ENCODE measurements at places on chromosomes 3 and 15.

- DNase-seq = no peak
Measured at GRCh38 chr3:72171463-72171881, 386.5 kb upstream of the PROK2 start.

- DNase-seq = no peak
Measured at GRCh38 chr15:93719921-93720351, 511.4 kb upstream of the MCTP2 start.

DNA sequence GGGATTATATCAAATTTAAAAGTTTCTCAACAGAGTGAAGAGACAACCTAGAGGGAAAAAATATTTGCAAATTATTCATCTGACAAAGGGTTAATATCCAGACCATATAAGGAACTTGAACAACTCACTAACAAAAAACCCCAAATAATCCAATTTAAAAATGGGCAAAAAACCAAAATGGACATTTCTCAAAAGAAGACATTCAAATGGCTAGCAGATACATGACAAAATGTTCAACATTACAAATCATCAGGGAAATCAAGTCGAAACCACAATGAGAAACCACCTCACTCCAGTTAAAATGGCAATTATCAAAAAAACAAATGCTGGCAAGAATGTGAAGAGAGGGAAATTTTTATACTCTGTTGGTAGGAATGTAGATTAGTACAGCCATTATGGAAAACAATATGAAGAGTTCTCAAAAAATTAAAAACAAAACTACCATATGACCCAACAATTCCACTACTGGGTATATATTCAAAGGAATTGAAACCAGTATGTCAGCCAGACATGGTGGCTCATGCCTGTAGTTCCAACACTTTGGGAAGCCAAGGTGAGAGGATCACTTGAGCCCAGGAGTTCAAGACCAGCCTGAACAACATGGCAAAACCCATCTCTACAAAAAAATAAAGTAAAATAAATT lies 88.5 kb downstream of the CSNK1G1 start:
- no peak for DNase-seq

DNA sequence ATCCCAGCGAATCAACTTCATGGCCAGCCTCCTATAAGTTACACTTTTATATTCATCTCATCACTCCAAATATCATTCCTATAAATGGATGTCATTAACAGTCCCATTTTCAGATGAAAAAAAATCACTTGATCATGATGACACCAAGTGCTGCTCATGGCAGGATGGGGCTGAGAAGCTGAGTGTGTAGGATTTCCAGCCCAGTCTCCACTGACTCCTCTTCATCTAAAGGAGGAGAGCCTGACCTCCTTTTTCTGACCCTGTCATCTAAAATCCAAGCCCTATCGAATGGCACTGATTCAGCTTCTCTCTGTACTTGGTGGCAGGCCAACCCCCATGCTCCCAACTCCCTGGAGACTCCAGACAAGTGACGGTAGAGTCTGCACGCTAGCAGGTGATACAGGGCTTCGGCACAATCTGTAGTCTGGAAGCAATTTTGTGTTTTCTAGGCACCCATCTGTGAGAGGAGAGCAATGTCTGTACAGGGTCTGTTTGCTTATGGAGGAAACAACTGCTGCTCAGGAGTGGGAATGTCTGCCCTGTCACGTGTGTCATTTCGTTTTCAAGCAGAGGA lies 103.2 kb downstream of the EPHB1 start:
- DNase-seq = no peak

GRCh38 chr15:70479785-70480184 lies 283.6 kb downstream of the UACA start:
- no peak for DNase-seq

DNA sequence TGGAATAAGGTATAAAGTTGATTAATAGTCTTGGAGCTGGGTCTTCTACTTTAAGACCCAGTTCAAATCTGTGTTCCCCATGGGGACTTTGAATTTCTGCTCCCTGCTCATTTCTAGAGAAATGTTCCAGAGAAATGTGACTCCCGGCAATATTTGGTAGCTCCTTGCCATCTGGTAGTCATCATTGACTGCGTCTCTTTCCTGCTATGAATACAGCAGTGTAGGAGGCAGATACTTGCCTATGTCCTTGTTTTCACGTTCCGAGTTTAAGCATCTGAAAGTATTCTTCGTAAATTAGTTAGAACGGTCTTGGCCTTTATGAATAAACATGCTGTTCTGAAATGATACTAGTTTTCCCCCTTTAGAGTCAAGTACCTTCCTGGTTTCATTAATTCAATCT lies 352.9 kb downstream of the PTPRG start:
- no peak for DNase-seq

All from SW480 (cell line).